ENCODE measurements at places on chromosomes 3 and 15. TPM values are rescaled to one million over a fixed set of nuclear protein-coding genes. Genes with fewer than 3 reads are reported as not detected.

- DNase-seq: no peak
Observed at GRCh38 chr3:120420928-120421551, 29.8 kb downstream of the FSTL1 start.

DNA sequence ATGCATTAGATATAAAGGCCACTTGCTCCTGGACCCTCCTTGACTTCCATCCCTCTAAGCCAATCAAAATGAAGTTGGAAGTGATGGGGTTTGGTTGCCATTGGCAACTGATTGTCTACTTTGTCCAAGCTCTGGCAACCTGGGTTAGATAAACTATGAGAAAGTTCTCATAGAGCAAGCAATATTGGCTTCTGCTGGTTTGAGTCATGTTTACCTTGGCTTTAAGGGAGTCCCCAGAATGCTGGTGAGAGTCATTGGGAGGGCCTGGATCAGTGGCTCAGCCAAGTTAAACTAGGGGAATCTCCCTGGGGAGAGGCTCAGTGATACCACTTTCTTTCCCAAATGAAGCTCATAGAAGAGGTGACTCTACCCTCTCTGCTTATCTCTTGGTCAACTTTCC is 176.3 kb upstream of the ROPN1 start:
- DNase-seq: no peak

DNA sequence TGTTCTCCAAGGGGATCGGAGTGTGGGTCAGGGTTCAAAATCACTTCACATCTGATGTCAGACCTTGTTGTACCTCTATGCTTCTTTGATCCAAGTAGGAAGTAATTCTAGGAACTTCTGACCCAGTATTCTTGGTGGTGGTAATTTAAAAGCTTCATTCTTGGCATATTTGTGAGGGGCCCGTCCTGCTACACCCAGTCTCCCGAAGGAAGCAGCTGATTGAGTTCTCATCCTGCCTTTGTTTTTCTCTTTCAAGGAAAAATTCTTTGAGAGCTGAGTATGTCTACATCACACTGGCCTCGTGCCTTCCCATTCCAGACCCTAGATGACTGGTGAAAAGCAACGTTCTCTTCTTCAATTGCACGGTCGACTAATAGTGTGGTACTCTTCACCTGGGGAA is 234.4 kb upstream of the TPRG1 start:
- no peak for DNase-seq

DNA sequence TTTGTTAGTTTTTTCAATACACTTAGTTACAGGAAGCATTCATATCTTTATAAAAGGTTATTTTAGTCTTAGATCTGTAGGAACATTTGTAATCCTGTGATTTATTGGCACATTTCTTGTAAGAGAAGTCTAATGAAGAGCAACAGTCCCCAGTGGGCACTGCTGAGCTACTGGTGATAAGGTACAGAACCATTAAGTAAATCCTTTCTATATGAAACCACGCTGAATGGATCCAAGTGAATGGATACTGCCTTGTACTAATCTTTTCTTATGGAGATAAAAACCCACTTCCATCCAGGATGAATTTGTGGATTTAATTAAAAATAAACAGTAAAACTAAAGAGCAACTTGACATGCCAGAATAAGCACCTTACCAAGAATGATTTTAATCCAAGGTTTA is 64.0 kb downstream of the SHQ1 start:
- no peak for DNase-seq

DNA sequence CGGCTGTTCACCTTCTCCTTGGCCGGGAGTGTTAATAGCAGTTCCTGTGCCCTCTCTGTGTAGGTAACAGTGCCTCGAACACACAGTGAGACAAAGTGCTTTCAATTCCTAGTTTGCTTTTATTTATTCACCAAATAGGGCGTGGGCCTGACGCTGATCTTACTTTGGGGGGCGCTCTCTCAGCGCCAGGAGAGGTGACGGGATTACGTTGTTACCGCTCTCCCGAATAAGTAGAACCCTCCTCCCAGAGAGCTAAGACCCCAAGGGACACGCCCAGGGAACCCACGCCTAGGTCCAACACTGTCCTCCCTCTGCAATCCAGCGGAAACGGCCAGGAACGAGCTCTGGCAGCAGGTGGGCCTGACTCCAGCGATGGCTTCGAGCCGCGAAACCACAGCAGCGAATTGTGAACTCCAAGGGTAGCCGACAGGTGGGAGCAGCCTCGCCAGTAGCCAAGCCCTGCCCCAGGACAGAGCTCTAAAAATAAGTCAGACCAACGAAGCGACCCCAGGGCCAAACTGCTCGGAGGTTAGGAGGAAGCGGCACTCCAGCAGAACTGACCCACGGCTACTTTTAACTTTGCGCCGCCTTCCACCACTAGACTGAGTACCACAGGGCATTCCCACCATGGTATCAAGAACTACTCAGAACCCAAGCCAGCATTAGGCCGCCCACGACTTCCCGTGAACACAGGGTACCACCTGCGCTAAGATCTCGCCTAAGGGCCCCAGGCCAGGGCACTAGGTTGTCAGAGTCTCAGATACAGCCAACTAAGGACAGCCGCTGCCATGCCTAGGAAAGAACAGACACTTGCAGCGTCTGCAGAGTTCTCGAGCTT is 1.6 kb upstream of the SIN3A start:
- peak; percentile 90 for DNase-seq

DNA sequence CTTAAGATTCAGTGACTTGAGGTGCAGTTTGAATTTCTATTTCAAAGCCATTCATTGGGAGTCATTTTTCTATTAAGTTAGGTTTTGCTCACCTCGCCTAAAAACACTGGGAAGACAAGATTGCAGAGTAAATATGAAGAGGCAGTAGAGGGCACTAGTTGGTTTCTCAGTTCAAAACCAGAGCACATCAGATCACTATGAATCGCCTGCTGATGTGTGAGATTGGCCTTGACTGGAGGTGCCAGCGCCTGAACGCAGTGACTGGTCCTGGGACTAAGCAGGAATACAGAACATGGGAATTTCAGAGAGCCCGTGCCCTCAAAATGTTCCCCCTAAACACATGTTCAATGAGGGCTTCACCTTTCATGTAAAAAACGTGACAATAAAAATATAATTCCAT is 229.0 kb downstream of the ITPR1 start:
- no peak for DNase-seq

- DNase-seq: no peak
Observed at GRCh38 chr3:52210550-52211046, 12.6 kb downstream of the ALAS1 start.

P2RY14 gene
- 0.85 TPM for polyA plus RNA-seq

Data from spleen (tissue), 13 donors.